ENCODE measurements at places on chromosomes 4 and X. TPM values are rescaled to one million over a fixed set of nuclear protein-coding genes. Genes with fewer than 3 reads are reported as not detected.

DNA sequence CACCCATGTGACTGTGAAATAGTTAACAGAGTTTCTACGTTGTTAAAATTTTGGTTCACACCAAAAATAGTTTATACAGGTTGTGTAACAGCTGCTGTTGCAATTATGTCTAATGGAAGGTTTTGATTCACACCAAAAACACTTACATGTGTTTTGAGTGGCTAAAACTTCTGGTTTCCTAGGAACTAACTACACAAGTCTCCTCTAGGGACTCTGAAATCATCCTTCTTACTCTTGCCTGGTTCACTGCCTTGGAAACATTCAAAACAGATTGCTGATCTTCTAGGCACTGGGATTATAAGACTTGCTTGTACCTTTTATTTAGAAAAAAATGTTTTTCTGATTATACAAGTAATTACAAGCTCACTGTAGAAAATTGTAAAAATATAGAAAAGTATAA lies 14.9 kb upstream of the MORC4 start:
- H3K4me1 ChIP-seq = no peaks in the 10 kb centered on the region
- H3K27ac ChIP-seq = no peak overlapping the region

DNA sequence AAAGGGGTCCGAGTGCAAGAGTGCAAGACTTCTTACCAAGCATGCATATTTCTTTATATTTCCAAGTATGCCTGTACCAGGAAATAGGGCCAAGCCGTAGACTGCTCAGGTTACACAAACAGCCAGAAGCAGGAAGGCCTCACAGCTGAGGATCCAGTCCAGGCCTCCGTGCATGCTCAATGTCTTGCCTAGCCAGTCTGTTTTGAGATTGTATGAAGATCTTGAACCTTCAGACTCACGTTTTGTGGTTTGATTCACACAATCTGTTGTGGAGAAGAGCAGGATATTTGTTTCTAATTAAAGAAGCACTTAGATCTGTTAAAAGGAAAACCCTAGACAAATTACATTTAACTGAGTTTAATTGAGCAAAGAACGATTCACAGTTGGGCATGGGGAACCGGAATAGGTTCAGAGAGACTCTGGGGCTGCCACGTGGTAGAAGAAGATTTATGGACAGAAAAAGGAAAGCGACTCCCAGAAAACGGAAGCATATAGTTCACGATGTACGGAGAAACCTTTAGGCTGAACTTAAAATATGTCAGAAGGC lies 1.2 kb downstream of the MGST2 start:
- peak overlapping the region; percentile 74 for H3K27ac ChIP-seq
- H3K4me1 ChIP-seq = peaks cover 17% of the 10 kb centered on the region
- H3K27me3 ChIP-seq = peaks cover 1% of the 10 kb centered on the region
- H3K4me3 ChIP-seq = peak overlapping the region; percentile 91
- H3K36me3 ChIP-seq = no peaks in the 10 kb centered on the region

DNA sequence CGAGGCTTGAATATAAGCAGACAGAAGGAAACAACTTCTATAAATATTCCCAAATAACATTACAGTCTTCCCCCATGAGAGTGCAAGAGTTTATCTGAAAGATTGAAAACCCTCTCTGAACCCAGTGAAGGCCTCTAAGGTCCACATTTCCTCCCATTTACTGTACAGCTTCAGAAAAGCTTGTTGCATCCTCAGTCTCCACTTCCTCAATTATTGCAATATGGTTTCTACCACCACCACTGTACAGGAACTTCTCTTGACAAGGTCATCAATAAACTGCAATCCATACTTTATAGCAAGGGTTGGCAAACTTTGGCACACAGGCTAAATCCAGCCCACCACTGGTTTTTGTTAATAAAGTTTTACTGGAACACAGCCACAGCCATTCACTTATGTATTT lies 239.0 kb downstream of the THOC2 start:
- no peaks in the 10 kb centered on the region for H3K27me3 ChIP-seq
- no peak for DNase-seq
- H3K36me3 ChIP-seq = no peaks in the 10 kb centered on the region
- H3K4me3 ChIP-seq = no peak overlapping the region

- no peaks in the 10 kb centered on the region for H3K27me3 ChIP-seq
- no peak overlapping the region for H3K4me3 ChIP-seq
- H3K36me3 ChIP-seq = no peaks in the 10 kb centered on the region
- DNase-seq = no peak
- H3K4me1 ChIP-seq = no peaks in the 10 kb centered on the region
- H3K27ac ChIP-seq = no peak overlapping the region
Measured at GRCh38 chrX:88584283-88584682, 162.7 kb upstream of the CPXCR1 start.

DNA sequence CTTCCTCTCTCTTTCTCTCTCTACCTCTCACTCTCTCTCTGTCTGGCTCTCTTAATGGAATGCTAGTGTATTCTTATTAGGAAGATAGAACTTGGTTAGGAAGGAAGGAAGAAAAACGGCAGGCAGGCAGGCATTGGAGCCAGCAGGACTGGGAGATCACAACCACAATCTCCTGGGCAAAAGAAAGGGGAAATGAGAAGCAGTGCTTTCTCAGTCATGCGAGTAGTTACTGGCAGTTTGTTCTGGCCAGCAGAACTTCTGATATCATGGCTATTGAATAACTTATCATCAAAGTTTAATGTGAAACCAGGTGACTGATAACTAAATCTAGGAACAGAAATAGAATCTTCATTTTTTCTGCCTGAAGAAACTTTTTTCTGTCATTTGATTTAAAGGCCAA lies 60.9 kb upstream of the PAGE1 start:
- no peaks in the 10 kb centered on the region for H3K27me3 ChIP-seq
- no peak overlapping the region for H3K4me3 ChIP-seq
- H3K36me3 ChIP-seq = no peaks in the 10 kb centered on the region
- no peak overlapping the region for H3K27ac ChIP-seq

DNA sequence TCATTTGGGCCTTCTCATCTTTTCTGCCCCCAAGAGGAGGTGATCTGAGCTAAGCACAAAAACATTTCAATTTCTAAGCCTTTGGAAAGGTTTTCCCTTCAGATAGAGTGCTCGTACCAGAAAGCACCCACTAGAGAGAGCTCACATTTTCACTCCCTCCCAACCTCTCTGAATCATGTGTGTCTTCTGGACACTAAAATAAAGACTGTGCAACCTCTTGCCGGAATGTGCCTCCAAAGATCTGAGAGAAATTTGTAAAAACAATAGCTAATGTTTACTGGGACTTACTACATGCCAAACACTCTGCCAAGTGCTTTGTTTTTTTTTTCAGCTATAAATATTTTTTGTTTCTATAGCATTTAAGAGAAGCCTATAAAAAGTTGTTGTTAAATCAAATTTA lies 120.6 kb upstream of the LNX1 start:
- H3K36me3 ChIP-seq = no peaks in the 10 kb centered on the region
- peaks cover 6% of the 10 kb centered on the region for H3K4me1 ChIP-seq
- no peak overlapping the region for H3K4me3 ChIP-seq

The CXCL8 gene
- total RNA-seq = not detected

DNA sequence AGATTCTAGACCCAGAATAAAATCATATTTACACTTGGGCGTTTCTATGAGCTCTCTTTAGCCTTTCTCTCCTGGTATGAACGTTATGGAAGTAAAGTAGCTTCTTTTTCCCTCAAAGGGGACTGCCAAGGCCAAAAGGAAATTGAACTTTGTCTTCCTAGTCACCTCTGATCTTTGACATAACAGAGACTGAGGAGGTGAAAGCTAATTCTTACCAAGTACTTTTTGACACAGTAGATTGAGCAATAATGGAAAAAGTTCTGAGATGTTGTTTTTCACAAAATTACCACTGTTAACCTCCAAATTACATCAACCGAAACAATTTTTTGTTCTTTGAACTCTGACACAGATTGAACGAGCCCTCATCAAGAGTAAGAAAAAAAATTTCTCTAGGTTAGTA lies 318.4 kb downstream of the TEX13A start:
- H3K36me3 ChIP-seq = no peaks in the 10 kb centered on the region
- H3K4me1 ChIP-seq = no peaks in the 10 kb centered on the region
- no peak overlapping the region for H3K27ac ChIP-seq
- H3K4me3 ChIP-seq = no peak overlapping the region

DNA sequence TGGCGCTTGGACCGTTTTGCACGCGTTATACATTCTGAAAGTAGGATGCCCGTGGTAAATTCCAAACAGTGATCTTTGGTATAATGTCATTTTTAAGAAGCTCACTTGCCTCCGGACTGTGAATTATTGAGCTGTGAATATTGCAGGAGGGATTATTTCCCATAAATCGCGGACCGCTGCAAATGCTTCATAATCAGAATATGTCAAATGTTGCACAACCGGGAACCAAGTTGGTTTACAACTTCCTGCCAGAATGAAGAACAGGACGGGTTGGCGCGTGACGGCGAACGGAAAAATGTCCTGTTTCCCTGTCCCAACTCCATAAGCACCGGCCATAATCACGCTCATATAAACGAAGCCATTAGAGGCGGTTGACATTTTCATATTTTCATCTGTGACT lies 67.6 kb downstream of the SHOX start:
- peaks cover under 1% of the 10 kb centered on the region for H3K36me3 ChIP-seq
- H3K27me3 ChIP-seq = no peaks in the 10 kb centered on the region
- H3K4me3 ChIP-seq = no peak overlapping the region
- no peak overlapping the region for H3K27ac ChIP-seq
- no peak for DNase-seq

The DSPP gene
- total RNA-seq = not detected

DNA sequence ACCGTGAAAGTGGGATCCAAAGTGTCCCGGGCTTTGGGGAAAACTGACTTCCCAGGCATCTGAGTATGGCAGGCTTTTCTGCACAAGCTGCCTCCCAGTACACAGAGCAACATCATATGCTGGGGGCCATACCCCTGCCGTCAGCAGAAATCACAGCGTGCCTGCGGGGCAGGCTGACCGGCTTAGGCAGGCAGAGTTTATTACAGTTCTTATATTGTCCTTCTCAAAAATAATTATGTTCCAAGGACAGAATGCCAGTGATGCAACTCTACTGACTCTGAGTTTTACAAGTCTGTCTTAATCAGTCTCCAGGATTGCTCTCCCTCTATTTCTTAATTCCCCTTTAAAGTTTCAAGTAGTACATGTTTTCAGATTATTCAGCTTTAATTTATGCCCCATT lies 37.0 kb downstream of the IL21 start:
- no peaks in the 10 kb centered on the region for H3K4me1 ChIP-seq
- no peaks in the 10 kb centered on the region for H3K36me3 ChIP-seq
- no peak for DNase-seq

- H3K4me1 ChIP-seq = no peaks in the 10 kb centered on the region
- no peaks in the 10 kb centered on the region for H3K27me3 ChIP-seq
- H3K36me3 ChIP-seq = no peaks in the 10 kb centered on the region
- H3K4me3 ChIP-seq = no peak overlapping the region
- no peak overlapping the region for H3K27ac ChIP-seq
Measured at GRCh38 chrX:101958139-101958538, 26.3 kb upstream of the ZMAT1 start.

The IL2 gene
- total RNA-seq = not detected

The THAP9 gene
- total RNA-seq = 8.7 TPM

The CXCL11 gene
- total RNA-seq = not detected

DNA sequence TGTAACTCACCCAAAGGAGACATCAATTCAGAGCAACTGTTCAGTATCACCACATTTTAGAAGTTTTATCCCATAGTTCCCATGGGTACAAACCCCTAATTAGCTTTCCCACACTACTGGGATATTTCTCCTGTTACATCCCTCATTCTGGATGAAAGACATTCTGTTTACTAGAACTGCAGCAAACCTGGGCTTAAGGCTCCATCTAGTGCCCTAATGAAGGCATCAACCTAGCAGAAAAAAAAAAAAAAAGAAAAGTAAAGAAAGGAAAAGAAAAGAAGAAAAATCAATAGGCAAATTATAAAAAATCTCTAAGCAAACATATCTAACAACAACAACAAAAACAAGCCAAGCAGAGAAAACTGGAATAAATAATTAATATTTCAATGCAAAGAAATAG lies 133.7 kb upstream of the CPXCR1 start:
- H3K36me3 ChIP-seq = no peaks in the 10 kb centered on the region
- H3K27me3 ChIP-seq = no peaks in the 10 kb centered on the region
- no peak overlapping the region for H3K4me3 ChIP-seq
- H3K4me1 ChIP-seq = peaks cover 2% of the 10 kb centered on the region
- no peak overlapping the region for H3K27ac ChIP-seq
- DNase-seq = no peak

DNA sequence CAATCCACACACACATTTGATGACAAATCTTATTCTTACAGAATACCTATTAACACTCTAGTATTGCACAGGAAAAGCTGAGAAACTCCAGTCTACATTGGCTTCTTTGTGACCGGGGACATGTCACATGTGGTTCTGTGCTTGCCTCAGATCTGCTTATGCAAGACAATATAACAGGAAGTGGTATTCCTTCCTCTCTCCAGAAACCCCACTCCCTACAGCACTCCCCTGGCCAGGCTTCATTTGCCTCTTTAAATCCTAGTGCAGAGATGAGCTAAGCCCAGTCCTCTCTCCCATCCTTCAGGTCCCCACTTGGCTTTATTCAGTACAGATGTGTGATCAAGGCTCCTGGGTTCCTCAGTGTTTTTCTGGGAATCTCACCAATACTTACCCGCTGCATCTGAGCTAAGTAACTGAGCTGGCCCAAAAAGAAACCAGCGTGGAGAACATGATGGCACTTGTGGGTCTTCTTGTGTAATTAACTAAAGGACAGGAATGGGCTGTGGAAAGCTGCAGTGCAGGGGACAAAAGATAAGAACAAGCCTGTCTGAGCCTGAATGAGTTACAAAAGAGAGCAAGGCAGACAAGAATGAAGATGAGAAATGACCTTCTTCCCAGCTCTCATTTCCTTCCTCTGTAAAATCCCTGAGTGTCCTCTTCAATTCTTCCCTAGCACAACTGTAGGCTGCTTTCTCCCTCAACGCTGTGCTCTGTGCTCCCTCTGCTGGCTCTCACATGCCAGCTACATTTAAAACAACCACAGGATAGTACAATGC lies 105.6 kb downstream of the HNRNPD start:
- H3K27me3 ChIP-seq = no peaks in the 10 kb centered on the region
- no peak overlapping the region for H3K27ac ChIP-seq
- H3K4me3 ChIP-seq = no peak overlapping the region
- H3K36me3 ChIP-seq = no peaks in the 10 kb centered on the region
- peak; percentile 50 for DNase-seq

GRCh38 chr4:8696369-8697127 lies 104.0 kb downstream of the CPZ start:
- no peak overlapping the region for H3K4me3 ChIP-seq
- no peak overlapping the region for H3K27ac ChIP-seq
- no peak for DNase-seq
- no peaks in the 10 kb centered on the region for H3K4me1 ChIP-seq

GRCh38 chr4:181690498-181690897 lies 552.7 kb upstream of the TENM3 start:
- H3K27ac ChIP-seq = no peak overlapping the region
- no peak overlapping the region for H3K4me3 ChIP-seq
- no peaks in the 10 kb centered on the region for H3K36me3 ChIP-seq
- no peaks in the 10 kb centered on the region for H3K27me3 ChIP-seq
- no peaks in the 10 kb centered on the region for H3K4me1 ChIP-seq

GRCh38 chr4:40845154-40845835 lies 95.5 kb downstream of the NSUN7 start:
- DNase-seq = no peak
- no peaks in the 10 kb centered on the region for H3K36me3 ChIP-seq
- H3K27ac ChIP-seq = no peak overlapping the region
- no peak overlapping the region for H3K4me3 ChIP-seq
- H3K4me1 ChIP-seq = peaks cover 8% of the 10 kb centered on the region

The PDLIM3 gene
- total RNA-seq = 262 TPM

- no peak overlapping the region for H3K4me3 ChIP-seq
- DNase-seq = no peak
- no peaks in the 10 kb centered on the region for H3K27me3 ChIP-seq
- no peaks in the 10 kb centered on the region for H3K4me1 ChIP-seq
Measured at GRCh38 chr4:45971108-45971507, 152.7 kb downstream of the GABRG1 start.

Measured in glutamatergic neuron (in vitro differentiated cells).